ENCODE measurements at places on chromosomes 7 and 10.

GRCh38 chr10:12538491-12538995, 189.2 kb downstream of the CAMK1D start:
- DNase-seq = no peak

GRCh38 chr7:132580277-132580676, 4.0 kb upstream of the PLXNA4 start:
- DNase-seq = peak; percentile 41

DNA sequence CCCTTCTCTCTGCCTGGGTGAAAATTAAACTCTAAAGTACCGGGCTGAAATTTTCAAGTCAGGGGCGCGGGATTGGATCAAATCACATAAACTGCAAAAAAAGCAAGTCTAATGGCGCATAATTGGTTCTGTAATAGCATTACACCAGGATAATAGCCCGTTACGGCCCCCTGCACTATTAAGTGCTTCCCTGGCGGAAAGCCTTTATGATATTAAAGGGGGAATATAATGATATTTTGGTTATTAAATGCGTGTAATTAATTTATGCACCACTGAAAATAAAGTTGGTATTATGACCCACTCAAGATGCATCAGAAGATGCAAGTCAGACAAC, 744 bp upstream of the DRGX start:
- no peak for DNase-seq

DNA sequence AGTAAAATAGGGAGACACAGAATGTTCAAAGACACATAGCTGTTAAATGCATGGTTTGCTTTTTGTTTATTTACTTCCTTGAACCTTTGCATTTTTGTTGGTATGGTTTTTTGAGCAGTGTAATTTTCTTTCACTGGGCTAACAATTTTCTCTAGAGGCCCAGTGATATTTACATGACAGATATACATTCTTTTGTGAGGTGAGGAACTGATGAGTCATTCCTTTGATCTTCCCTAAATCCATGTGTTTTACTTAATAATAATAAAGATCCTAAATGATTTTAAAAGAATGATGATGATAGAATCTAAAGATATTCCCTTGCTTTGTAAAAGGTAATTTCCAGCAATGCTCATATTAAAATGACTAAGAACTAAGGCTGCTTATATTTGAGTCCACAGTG, 188.5 kb upstream of the ANK3 start:
- no peak for DNase-seq

- no peak for DNase-seq
Observed at GRCh38 chr10:306007-306674, 170.9 kb downstream of the ZMYND11 start.

GRCh38 chr10:63093227-63093626, 39.9 kb upstream of the NRBF2 start:
- peak; percentile 22 for DNase-seq

- DNase-seq = no peak
Observed at GRCh38 chr10:49323896-49324270, 24.9 kb downstream of the C10orf71 start.

DNA sequence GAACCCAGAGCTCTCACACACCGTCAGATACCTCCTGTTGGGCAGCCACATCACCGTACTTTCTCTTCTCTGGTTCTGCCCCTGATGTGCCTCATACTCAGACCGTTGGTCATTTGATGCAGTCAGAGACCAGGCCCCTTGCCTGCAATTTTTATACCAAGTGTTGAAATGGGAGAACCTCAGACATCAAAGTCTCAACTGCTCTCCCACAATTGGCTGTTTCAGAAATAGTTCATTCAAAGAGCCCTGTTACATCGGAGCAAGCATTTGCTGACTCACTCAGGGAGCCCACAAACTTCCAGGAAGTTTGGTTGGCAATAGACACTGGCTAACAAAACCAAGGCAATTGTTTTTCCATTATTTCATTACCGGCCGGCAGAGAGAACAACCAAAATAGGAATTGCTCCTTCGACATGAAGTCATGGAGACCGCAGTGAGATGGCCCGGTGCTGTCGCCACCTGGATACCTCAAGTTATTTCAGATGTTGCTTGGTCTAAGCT, 33.5 kb upstream of the ADAM12 start:
- DNase-seq = peak; percentile 97

DNA sequence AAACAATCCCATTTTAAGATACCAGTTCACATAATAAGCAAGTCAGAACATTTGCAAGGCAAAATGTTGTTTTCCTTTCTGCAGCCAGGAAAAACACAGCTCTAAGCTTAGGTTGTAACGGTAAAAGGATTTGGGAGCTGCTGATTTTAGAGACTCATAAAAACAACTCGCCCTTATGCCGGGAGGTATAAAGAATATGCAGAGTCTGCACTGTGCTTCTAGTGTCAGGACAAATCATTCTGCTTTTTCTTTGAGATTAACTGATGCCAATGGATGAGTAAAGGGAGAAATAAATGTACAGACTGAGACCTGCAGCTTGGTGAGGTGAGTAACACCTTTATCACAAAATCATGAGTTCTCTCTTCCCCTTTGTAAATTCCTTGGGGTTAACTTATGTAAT, 2.0 kb upstream of the SFR1 start:
- peak; percentile 42 for DNase-seq

DNA sequence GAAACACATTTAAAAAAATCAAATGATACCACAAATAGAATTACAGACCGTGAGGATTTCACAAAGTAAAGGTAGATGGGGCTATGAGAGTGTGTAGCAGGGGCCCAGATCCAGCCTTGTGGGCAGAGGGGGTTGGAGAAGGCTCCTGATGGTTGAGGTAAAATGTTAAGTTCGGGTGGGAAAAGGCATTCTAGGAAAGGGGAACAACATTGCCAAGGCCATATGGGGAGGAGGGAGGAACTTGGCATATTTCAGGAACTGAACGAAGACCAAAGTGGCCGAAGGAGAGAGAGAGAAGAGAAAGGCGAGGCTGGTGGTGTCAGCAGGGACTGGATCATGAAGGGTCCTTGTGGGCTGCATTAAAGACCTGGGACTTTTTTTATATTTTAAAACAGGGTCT, 98.9 kb downstream of the CARD11 start:
- DNase-seq = no peak

GRCh38 chr10:91901784-91902677, 7.3 kb downstream of the FGFBP3 start:
- peak; percentile 83 for DNase-seq

GRCh38 chr7:130879191-130879590, 145.2 kb upstream of the KLF14 start:
- no peak for DNase-seq

- DNase-seq = no peak
Observed at GRCh38 chr7:117324960-117325359, 2.1 kb upstream of the WNT2 start.

DNA sequence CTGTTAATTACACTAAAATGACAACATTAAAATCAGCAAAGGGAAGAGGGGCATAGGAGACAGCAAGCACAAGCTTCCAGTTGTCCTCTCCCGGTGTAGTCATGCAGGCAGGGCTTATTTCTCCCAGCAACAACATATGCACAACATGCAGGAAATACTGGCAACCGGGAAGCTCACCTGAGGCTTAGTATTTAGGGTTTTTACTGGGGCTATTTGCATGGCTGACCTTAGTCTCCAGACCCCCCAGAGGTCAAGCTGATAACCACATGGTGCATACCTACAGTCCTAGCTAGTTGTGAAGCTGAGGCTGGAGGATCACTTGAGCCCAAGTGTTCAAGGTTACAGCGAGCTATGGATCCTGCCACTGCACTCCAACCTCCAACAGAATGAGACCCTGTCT, 12.8 kb upstream of the JMJD1C start:
- no peak for DNase-seq

- peak; percentile 60 for DNase-seq
Observed at GRCh38 chr7:36034020-36034419, 119.0 kb upstream of the EEPD1 start.

DNA sequence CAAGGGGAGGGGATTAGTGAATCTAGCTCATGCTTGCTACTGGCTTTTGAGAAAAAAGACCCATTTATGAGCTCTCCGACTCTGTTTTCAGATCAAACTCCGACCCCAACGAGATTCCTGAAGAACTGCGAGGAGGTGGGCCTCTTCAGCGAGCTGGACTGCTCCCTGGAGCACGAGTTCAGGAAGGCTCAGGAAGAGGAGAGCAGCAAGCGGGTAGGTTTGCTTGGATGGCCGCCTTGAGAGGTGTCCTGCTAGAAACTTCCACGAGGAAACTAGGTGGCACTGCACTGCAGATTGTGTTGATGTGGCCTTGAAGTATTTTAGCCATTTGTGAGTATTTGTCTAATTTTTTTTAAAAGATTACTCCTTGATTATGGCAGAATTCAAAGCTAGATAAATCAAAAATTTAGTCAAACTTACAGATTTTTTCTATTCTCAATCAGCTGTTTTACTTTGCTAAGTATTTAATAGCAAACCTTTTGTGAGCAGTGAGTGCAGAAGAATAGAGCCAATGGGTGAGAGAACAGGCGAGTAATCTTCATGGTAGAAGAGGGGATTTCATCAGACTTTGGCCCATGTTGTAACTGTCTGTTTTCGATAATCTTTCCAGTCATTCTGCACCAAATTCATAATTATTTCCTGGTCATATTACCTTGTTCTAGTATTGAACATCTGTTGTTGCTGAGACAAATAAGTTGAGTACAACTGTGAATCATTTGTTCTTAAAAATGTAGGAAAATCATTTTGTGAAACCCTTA, 95.4 kb downstream of the CREB5 start:
- DNase-seq = no peak

DNA sequence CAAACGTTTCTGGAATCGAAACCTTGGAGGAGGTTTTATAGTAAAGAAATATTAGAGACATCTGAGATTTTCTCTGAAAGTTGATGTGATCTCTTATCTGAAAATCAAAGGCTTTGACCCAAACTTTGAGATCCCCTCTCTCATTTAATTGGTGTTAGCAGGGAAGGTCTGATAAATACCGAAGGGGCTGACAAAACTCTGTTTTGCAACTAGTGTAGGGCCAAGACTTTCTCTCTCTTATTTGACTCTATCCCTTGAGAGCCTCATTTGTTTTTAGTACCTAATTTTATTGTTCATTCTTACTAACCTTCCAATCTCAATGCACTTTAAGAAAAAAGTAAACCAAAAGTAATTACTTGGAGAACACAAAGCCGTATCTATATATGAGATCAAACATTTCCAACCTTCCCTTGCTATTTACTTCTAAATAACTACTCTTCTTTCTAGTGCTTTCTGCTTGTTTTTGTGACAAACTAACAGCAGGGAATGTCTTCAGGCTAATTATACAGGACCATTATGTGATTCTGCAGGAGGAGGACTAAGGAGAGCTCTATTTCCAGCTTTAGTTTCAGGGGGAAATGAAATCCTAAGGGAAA, 33.4 kb upstream of the NPVF start:
- no peak for DNase-seq

DNA sequence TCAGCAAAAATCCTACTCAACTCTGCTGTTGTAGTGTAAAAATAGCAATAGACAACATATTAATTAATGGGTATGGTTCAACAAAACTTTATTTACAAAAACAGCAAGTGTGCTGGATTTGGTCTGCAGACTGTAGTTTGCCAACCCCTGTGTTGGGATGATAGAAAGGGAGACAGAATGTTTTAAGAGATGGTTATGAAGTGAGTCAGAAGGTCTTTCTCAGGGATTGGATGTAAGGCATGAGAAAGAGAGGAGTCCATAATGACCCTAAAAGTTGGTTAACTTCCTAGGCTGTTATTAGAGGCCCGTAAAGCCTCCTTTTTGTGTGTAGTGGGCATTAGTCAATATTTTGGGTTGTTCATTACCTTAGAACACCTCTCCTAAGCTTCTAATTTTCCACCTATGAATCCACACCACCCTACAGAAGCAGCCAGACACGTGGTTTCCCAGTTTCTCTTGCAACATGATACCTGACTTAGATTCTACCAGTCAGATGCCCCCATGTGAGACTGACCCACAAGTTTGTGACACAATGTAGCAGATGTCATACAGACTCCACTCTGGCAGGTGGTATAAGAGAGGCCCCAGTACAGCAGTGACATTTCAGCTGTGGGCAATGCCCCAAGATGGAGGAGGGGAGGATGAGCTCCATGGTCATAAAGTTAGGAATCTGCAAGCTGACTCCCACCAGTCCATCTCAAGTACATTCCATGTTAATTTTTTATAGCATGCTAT, 1015.6 kb downstream of the KCNMA1 start:
- DNase-seq = no peak

DNA sequence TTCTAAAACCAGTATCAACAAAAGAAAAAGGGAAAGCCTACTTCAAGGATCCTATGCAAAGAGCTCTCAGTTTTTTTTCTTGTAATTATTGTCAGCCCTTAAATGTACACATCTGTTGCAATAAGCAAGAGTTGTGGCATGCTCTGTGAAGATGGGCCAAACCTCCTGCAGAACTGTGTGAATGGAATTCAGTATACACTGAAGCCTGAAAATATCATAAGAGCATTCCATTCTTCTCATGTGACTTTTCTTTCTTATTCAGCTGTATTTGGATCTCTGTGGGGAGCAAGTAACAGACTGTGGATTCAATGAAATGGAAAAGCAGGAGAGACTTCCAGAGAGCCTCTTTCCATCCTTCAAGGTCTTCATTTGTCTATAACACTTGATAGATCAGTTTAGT, 130.7 kb downstream of the SAMD9 start:
- peak; percentile 36 for DNase-seq

GRCh38 chr10:102413053-102413705, 5.4 kb downstream of the PSD start:
- DNase-seq = peak; percentile 41

DNA sequence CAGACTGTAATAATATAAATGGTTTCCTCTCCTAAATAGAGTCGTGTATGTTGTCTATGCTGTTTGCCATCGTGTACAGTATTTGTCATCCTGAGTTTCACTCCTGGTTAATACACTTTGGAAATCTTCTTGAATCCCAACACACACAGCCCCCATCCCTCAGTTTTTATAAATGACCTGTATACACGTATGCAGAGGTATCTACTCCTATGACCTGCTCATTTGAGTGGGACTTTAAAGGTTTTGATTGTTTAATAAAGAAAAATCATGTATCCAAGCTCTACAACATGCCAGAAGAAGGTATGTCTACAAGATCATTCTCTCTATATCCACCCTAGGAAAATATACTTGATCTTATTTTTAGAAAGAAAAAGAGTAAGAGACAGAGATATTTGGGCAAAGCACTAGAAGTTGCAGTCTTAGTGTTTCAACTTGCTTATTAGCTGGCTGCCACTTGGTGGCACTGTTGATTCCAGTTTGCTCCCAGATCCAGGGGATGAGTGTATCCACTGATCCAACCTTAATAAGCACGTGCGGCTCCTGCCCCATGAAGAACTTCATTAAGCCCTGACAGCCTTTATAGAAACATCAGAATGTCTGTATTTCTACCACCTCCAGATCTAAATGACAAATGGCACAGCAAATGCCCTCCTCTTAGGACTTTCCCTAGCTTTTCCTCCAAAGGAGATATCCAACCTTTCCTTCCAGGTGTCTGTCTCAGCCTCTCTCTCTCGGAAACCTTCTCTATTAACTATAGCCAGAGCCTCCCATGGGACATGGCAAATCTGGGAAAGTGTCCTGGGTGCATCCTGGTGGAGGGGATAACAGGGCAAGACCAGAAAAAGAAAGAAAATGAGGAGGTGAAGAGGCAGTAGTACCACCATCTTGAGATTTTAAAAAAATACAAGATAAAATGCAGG, 181.6 kb upstream of the NEBL start:
- DNase-seq = peak; percentile 86
